ENCODE measurements at places on chromosomes 7 and 10.

DNA sequence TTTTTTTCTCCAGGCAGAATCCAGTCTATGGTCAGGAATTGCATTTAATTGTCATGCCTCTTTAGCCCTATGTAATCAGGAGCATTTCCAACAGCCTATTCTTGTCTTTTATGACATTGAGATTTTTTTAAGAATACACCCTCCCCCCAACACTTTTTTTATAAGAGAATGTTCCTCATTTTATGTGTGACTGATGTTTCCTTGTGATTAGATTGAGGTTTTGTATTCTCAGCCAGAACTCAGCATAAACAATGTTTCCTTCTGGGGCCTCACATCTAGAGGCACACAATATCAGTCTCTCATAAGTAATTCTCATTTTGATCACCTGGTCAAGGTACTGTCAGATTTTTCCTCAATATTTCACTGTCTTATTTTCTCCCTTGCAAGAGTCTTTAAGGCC lies 193.4 kb upstream of the PDE1C start:
- DNase-seq: no peak

- peak; percentile 49 for DNase-seq
Observed at GRCh38 chr10:120495226-120496009, 38.4 kb downstream of the PLPP4 start.

GRCh38 chr7:125020801-125021200 lies 91.2 kb upstream of the POT1 start:
- no peak for DNase-seq

DNA sequence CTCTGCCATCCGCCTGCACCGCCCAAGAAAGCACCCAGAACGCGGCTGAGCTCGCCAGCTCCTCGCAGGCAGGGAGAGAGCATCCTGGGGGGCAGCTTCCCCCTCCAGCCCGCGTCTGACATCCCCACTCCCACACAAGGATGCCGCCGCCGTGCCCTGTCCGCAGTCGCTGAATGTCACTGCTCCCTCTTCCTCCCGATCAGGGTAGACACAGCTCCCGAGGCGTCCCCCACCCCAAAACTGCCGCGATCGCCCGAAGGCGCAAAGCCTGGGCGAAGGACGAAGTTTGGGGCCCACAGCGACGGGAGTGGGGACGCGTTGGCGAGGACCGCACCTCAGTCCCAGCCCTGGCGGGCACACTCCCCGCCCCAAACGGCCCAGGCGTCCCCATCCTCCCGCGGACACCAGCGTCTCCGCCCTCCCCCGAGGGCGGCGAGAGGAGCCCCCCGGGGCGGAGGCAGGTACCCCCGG lies 1.5 kb upstream of the KAT6B start:
- DNase-seq: peak; percentile 66

GRCh38 chr10:92604841-92605240 lies 11.9 kb downstream of the KIF11 start:
- no peak for DNase-seq

- DNase-seq: no peak
Observed at GRCh38 chr7:146636581-146636980, 520.0 kb downstream of the CNTNAP2 start.

GRCh38 chr7:91465595-91466061 lies 201.4 kb downstream of the FZD1 start:
- no peak for DNase-seq

DNA sequence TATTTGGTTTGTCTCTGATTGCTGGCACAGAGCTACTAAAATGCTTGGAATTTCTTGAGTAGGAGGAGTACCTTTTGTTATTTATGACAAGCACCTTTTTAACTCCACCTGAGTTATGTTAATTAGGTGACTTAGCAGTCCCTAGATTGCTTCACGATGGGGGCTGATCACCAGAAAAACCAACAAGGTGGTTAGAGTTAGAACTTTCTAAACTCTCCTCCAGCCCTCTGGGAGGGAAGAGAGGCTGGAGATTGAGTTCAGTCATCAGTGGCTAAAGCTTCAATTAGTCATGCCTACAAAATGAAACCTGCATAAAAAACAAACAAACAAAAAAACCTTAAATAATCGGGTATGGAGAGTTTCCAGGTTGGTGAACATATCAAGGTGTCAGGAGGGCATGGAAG lies 23.6 kb upstream of the ING3 start:
- DNase-seq: no peak

DNA sequence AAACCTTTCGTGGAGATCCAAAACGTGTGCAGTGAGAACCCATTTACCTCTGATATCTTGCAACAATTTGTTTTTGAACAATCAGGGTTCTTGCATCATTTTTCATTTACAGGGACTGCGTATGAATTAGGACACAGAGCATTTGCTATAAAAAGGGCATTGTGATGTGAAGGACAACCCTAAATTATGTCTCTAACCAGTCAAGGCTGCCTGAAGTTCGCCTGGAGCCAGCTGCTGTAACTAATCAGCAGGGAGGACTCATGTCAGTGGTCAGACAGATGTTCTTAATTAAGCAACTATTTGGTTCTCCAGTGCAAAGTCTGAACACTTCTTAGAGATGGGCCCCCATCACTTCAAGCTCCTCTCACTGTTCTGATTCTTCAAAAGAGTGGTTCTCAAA lies 674.8 kb downstream of the KCNMA1 start:
- DNase-seq: no peak

DNA sequence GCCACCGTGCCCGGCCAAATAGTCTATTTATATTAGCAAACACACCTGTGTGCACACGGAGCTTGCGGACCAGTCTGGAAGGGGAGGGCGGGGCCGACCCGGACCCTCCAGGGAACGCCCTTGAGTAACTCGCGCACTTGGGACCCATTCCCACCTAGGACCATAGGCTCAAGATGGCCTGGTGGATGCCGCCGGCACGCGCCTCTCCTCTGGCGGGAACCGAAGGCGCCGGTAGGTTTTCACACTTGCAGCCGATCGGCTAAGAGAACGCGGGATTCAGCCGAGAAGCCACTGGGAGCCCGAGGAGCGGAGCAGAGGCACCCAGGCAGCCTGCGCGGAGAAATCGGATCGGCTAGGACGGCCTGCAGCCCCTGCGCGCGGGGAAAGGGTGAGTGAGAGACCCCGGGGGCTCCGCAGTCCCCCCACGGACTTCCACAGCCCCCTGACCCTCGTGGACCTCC lies 18.9 kb downstream of the IFT22 start:
- DNase-seq: peak; percentile 20

DNA sequence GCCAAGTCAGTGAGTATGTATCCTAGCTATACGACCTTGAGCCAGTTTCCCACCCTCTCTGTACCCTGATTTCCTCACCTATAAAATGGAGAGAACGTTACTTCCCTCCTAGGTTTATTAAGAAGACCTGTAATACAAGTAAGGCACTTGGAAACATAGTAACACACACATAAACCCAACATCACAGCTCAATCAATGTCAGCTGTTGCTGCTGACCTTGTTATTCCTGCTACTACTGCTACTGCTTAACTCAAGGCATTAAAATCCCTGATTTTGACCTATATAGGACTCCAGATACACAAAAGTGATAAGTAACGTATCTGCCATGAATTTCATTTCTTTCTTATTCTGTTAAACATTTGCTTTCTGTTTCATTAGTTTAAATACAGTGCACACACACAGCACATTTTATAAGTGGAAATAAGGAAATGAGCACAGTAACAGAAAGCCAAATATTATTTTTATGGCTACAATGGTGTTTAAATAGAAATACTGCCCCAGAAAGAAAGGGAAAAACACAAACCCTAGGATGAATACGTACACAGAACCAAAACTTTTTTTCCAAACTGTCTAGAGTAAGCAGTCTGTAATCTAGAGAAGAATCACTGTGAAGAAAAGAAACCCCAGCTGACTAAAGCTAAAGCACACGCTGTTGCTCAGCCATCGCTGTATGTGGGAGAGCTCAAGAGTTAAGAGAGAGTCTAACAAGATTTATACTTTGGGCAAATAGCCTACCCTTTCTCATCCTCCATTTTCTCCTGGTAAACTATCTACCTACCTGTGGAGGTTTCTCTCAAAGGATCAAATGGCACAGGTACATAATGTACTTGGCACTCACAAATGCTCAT lies 19.0 kb downstream of the NAPEPLD start:
- DNase-seq: no peak

- DNase-seq: no peak
Observed at GRCh38 chr10:124647421-124648130, 96.6 kb downstream of the FAM53B start.

DNA sequence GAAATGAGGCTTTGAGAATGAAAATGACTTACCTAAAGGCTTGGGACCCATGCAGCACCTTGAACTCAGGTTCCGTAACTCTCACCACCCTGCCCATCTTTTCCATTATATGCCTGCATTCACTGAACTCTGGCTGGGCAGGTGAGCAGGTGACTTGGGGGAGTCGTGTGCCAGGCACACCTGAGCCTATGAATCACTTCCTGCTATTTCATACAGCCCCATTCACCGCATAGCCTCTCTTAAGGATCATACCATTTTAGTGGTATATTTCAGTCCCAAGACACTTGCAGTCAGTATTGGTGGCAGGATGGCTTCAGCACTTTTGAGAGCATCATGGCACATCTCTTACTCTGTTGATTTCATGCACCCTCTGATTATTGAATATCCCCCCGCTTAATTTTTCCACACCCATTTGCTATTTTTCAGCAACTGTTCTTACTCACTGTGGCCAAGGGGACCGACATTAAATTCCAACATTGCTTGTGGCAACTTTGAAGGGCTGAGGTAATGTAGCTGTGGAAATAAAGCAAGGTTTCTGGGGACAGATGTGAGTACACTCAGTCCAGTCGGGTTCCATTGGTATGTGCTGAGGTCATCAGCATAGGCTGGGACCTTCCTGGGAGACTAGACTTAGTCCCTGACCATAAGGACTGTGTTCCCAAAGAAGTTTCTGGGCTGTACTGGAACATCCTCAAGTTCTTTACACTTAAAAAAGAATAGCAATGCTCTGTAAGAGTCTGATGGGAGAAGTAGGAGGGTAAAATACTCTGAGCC lies 39.8 kb upstream of the ZNF438 start:
- DNase-seq: no peak

DNA sequence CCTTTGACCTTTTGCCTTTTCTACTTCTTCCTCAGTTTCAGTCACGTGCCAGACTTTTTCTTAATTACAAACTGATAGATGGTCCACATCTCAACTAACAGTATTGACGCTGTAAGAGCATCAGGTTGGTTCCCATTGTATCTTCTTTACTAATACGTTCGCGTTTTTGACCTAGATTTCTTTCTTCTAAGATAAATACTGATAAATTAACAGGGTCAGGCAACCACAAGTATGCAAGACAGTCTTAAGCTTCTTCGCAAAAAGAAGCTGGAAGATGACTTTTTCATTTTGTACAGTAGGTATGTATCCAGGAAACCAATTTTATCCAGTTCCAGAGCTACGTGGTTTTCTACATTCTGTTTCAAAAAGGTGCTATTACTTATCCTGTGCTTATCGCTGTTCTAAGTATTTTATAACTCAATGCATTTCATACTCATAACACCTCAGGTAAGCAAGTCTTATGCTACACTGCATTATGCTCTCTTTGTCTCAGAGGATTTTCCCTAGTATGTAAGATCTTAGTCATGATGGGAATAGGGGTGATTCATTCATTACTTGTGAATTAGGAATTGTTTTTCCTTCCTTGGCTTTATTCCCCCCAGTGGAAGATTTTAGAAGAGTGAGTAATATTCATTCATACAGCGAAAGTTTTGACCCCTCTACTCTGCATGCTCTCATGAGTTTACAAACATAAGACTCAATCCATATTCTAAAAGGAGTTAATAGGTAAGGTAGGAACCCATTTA lies 955 bp downstream of the DUS4L start:
- DNase-seq: no peak

GRCh38 chr7:118082506-118082905 lies 101.5 kb upstream of the LSM8 start:
- no peak for DNase-seq

GRCh38 chr10:113895018-113895417 lies 40.6 kb downstream of the NHLRC2 start:
- DNase-seq: no peak

DNA sequence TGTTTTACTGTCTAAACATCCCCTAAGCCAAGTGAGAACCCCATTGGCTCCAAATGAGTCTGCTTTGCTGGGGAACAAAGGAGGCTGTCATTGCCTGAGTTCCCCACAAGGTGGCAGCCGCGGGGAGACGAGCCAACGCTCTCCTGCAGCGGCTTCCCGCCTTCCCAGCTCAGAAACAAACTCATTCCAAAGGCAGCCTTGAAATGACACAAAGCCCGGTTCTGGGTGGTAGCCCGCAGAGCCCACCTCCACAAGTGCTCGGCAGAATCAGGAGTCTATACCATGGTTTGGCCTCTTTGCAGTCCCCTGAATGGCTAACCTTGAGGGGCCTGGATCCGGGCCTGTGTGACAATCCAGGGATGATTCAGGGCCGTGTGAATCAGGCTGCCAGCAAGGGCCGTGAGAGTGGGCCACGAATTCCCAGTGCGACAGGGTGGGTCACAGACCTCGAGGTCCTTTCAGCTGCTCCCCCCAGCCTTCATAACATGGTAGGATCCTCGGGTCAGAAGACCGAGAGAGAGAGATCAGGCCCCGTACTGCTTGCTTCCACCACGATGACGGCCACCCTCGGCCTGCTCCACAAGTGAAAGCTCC lies 79.7 kb downstream of the DLG5 start:
- peak; percentile 76 for DNase-seq

GRCh38 chr10:102347236-102347828 lies 48.2 kb upstream of the NFKB2 start:
- peak; percentile 69 for DNase-seq

All from NCI-H82 (cell line).